ENCODE measurements at places on chromosomes 1 and 21. TPM values are rescaled to one million over a fixed set of nuclear protein-coding genes. Genes with fewer than 3 reads are reported as not detected.
A peak's percentile ranks its signal among the peaks of the same experiment; 100 is the strongest.

DNA sequence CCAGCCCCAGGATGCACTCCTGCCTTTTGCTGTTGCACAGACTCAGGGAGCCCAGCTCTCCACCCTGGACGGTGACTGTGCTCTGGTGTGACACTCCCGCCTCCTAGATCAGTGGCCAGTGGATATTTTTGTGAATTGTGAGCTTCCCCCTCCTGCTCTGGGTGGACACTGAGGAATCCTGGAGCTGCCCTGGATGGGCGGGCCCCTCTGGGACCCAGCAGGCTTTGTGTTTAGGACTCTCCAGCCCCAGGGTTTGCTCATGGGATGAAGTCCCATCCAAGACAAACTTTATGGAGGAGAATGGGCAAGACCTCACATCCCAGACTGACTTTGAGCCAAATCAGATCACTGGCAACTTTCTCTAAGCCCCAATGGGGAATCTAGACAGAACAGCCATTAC is 16.1 kb downstream of the SLC6A9 start:
- no peak for DNase-seq

- no peak for DNase-seq
Measured at GRCh38 chr1:100039591-100039990, 69.8 kb downstream of the SLC35A3 start.

DNA sequence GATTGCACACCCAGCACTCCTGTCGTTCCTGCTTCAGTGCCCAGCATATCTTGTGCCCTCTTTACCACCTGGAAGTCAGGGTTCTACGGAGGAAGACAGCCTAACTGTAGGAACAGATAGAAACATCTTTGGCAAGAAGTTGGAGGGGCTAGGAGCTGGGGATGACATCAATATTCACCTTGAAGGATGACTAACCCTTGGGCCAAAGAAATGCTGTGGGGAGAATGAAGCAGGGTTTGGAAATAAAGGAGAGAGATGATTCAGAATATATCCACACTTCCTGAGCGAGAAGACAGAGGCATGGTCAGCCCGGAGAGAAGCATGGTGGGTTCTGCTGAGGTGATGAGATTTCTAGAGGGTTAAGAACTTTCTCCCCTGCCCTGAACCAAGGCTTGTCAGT is 4.6 kb upstream of the NKAIN1 start:
- DNase-seq, result no peak

DNA sequence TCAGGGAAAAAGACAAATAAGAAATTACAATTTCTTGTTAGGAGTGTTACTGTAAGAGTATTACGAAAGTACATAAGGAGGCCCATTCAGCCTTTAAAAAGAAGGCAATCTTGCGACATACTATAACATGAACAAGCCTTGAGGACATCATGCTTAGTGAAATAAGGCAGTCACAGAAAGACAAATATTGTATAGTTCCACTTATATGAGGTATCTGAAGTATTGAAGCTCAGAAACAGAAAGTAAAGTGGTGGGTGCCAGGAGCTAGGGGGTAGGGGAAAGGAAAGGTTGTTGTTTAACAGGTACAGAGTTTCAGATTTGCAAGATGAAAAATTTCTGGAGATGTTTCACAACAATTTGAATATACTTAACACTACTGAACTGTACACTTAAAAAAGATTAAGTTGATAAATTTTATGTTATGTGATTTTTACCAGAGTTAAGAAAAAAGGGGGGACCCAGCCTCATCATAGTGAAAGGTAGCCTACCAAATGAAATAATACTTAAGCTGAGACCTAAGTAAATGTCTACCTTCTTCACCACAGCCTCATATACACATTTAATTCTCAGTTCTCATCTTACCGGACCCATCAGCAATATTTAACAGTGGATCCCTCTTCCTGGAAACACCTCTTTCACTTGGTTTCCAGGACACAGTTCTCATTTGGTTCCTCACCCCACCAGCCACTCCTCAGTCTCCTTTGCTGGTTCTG is 19.5 kb downstream of the USP24 start:
- peak; percentile 49 for DNase-seq

CRYAA gene
- not detected for polyA plus RNA-seq

GRCh38 chr1:30060738-30061137 is 662.6 kb downstream of the MATN1 start:
- no peak for DNase-seq

- no peak for DNase-seq
Measured at GRCh38 chr1:66597500-66597899, 63.5 kb downstream of the SGIP1 start.

DNA sequence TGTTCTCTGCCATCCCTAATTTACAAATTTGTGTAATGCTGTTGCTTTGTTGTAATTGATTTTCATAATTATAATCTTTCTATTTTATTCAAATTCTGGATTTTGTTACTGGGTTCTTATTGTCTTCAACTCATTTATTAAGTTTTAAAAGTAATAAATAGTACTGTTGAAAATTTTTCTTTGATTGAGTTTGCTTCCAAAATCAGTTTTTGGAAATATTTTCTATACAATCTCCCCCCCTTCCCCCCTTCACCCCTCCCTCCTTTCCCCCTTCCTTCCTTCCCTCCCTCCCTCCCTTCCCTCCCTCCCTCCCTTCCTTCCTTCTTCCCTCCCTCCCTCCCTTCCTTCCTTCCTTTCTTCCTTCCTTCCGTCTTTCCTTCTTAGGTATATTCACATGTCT is 6.0 kb upstream of the TMPRSS15 start:
- no peak for DNase-seq

DNA sequence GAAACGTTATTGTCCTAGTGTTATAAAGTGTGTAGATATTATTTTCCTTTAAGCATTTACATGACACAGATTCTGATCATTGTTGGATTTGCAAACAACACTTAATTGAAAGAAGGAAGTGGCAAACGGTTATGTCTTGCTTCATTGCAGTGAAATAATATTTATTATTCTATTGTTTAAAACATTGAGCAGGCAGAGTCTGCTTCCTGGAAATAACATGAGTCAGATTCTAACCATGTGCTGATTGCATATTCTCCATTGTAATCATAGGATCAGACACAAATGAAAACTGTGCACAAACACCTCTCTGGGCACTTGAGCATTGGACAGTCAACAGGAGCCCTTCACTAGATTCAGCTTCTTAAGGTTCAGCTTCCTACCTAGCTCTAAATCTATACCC is 46.8 kb upstream of the USP25 start:
- DNase-seq, result no peak

CDCA8 gene
- 13.3 TPM for polyA plus RNA-seq

DNA sequence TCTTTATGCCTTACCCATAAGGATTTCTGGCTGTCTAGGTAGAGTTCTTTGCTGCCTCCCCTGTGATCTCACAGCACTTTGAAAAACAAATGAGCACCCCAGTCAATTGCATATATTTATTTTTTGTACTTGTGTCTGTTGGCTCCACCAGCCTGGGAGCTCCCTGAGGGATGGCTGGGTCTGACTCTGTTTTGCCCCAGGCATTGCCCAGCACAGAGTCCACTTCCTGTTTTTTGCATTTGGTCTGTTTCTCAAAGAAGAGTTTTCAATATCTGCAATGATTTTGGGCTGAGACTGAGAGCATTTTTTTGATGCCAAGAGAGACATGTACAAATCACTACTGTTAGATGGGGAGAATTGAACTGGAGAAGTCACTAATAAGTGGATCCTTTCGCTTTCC is 125.0 kb downstream of the FOXD2 start:
- DNase-seq, result no peak

CSF3R gene
- 8.5 TPM for polyA plus RNA-seq

NMNAT2 gene
- polyA plus RNA-seq, result 2.9 TPM

DNA sequence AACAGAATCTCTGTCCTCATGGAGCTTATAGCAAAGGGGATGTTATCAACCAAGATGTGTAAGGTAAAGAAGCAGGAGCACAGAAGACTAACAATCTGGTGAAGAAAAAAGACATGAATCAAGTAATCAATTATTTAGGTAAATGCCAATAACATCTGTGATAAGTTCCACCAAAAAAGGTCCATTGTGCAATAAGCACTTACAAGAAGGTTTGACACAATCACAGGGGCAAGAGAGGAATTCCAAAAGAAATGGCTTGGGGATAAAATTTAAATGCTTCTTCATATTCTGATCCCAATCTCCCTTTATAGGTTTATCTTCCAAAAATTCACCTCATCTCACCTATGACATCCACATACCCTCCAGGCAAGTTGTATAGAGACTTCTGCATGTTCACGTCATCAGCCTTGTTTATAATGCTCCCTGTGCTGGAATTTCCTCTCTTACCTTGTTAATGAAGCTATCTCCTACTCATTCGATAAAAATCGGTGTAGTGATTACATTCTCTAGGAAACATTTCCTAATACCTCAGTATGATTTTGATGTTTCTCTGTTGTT is 53.6 kb upstream of the DPT start:
- no peak for DNase-seq

DNA sequence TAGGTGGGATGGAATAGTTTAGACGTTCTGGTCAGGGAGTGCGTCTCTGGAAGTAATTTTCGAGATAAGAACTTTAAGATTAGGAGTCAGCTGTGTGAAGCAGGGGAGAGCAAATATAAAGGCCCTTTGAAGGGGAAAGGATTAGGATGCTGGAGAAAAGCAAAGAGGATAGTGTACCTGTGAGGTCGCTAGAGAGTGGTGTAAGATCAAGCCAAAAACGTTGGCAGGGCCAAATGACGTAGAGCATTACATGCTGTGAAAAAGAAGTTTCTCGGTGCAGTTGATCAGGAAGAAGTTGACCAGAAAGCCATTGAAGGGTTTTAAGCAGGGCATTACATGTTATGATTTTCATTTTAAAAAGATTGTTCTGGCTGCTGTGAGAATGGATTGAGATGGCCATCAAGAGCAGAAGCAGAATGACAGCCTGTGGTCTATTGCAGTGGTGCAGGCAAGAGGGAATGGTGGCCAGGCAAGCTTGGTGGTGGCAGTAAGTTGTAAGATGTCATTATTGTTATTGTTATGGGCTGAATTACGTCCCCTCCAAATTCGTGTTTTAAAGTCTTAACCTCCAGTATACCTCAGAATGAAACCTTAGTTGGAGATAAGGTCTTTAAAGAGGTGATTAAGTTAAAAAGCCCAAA is 113.6 kb upstream of the KIF26B start:
- DNase-seq, result no peak

DNA sequence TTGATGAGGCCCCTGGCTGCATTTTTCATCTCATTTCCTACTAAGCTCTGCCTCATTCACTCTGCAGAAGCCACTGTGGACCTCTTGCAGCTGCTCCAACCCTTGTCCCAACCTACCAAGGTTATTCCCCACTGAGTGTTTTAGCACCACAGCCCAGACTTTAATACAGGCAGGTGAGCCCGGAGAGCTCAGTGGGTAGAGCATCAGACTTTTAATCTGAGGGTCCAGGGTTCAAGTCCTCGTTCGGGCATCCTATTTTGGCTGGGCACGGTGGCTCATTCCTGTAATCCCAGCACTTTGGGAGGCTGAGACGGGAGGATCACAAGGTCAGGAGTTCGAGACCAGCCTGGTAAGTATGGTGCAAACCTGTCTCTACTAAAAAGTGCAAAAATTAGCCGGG is 18.1 kb upstream of the BLACAT1 start:
- no peak for DNase-seq

DNA sequence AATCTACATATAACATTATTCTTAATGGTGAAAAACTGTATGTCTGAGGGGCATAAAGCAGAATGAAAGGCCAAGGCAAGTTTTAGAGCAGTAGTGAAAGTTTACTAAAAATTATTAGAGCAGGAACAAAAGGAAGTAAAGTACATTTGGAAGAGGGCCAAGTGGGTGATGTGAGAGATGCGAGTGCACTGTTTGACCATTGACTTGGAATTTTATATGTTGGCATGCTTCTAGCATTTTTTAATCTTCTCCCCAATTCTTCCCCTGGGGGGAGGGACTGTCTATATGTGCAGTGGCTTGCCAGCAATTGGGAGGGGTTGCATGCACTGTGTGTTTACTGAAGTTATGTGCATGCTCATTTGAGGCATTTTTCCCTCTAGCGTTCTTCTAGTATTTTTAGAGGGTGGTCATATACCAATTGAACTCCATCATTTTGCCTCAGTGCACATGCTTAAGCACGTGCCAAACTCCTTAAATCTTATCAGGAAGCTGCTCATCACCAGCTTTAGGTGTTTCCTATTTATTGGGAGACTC is 36.1 kb upstream of the SLC5A9 start:
- no peak for DNase-seq

DNA sequence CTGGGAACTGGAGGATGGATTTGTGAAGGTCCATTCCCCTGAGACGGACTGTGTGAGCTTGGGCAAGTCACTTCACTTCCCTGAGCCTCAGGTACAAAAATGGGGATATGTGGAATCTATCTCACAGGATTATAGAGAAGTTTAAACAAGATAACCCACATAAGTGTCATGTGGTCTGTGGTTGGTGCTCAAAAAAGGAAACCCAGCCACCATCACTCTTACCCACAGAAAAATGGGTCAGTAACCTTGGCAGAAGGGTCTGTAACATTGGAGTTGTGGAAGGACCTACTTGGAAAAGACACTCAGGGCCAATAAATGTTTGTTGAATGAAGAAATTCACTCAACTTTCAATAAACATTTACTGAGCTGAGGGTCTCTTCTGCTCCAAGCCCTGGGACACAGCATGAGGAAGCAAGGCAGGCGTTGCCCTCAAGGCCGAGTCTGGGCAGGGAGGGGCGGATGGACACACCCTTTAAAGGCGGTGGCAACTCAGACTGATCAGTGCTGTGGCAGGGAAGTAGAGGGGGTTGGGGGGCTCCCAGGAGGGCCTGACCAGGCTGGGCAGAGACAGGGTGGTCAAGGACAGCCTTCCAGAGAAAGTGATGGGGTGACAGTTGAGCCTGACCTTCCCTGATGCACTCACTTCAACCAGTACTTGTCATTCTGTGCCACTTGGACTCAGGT is 66.7 kb upstream of the ACOT11 start:
- no peak for DNase-seq

DNA sequence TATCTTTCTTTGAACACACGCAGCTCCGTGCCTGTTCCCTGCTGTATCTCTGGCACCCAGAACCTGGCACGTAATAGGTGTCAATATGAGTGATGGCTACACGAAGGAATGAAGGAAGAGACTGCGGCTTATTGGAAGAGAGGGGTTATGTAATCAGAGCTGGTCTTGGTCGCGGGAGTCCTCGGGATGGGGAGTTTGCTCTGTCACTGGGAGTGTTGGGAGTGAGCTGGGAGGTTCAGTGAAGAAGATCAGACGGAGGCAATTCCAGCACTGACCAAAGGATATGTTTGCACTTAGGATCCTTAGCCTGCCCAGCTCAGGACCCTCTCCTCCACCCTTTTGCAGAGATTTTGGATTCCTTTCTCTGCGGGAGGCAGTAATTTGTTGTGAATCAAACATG is 709.1 kb downstream of the PTPRU start:
- no peak for DNase-seq

GRCh38 chr1:20615946-20616846 is 17.1 kb upstream of the PINK1 start:
- no peak for DNase-seq

PBX1 gene
- 123 TPM for polyA plus RNA-seq

- DNase-seq, result no peak
Measured at GRCh38 chr1:28910379-28911115, 3.8 kb upstream of the EPB41 start.

LDLRAD1 gene
- 0.68 TPM for polyA plus RNA-seq

GRCh38 chr21:43187715-43188114 is 18.9 kb downstream of the CRYAA start:
- DNase-seq, result no peak
